Mesangial cell (primary cell): ENCODE measurements at places on chromosomes 13 and 19. TPM values are rescaled to one million over a fixed set of nuclear protein-coding genes. Genes with fewer than 3 reads are reported as not detected.

Gene C5AR1
- total RNA-seq, result not detected in 2 replicates

Gene CRLF1
- total RNA-seq, result 0.65 and 2.5 TPM in 2 replicates

Gene ZNF699
- total RNA-seq, result 8.5 and 10.5 TPM in 2 replicates

Gene WDR87
- total RNA-seq, result not detected in 2 replicates

Gene MRPL54
- total RNA-seq, result 72.1 and 76.9 TPM in 2 replicates

Gene KLK3
- total RNA-seq, result not detected in 2 replicates

Gene FCHO1
- total RNA-seq, result 1.3 and 5.4 TPM in 2 replicates

Gene EFNA2
- 0.65 and 2.3 TPM in 2 replicates for total RNA-seq

Gene ZNF829
- 1.5 and 1.6 TPM in 2 replicates for total RNA-seq
